ENCODE measurements at places on chromosomes 7 and 10. TPM values are rescaled to one million over a fixed set of nuclear protein-coding genes. Genes with fewer than 3 reads are reported as not detected.

The CALD1 gene
- 176 TPM for total RNA-seq

The CDK6 gene
- total RNA-seq = 80.6 TPM

The IQUB gene
- 0.04 TPM for total RNA-seq

The DYNC1I1 gene
- total RNA-seq = 0.10 TPM

The CPN1 gene
- not detected for total RNA-seq

The UPP1 gene
- 226 TPM for total RNA-seq

The TNPO3 gene
- 52.0 TPM for total RNA-seq

The DLX6 gene
- total RNA-seq = not detected

The OR2A7 gene
- total RNA-seq = 11.6 TPM

The ASIC3 gene
- 0.25 TPM for total RNA-seq

The GNAT3 gene
- total RNA-seq = not detected

The GRM8 gene
- total RNA-seq = not detected

The GIMAP5 gene
- total RNA-seq = not detected

The EBLN1 gene
- not detected for total RNA-seq

The NUTM2D gene
- total RNA-seq = 2.5 TPM

The ALOX5 gene
- not detected for total RNA-seq

Measured in foreskin keratinocyte (primary cell).